ENCODE measurements at places on chromosomes 11 and 22.

GRCh38 chr11:76241243-76242000 lies 35.1 kb upstream of the WNT11 start:
- DNase-seq = no peak

GRCh38 chr22:46687460-46687859 lies 50.6 kb downstream of the CERK start:
- DNase-seq = no peak

DNA sequence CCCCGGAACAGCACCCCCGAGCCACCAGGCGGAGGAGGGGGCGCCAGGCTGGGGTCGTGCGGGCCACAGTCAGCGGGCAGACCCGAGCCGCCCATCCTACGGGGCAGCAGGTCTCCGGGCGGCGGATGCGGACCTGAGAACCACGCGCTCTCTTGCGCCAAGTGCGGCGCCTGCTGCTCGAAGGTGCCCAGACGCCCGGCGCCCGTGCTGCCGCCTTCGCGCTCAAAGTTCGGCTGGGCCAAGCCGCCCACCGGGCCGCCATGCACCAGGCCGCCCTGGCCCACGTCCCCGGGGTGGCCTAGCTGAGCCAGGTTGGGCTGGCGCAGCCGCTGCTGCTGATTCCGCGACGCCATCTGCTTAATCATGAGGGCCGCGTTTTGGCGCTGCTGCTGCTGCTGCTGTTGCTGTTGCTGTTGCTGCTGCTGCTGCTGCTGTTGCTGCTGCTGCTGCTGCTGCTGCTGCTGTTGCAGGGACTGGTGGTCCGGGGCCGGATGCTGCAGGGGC lies 3.0 kb downstream of the MN1 start:
- no peak for DNase-seq

DNA sequence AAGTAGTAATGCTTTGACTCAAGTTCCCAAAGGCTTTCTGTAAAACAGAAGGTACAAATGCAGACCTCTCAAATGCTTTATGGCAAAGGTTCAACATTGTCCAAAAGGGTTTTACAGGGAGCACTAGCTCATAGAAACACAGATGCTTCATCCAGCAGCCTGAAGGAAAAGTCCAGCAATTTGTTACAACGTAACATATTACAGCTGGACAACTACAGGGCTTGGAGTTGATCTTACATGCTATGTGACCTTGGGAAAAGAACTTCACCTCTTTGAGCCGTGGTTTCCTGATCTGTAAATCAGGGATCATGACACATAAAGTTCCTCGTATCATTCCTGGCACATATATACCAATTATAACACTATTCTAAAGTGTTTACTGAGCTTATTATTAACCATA lies 84.9 kb downstream of the DDIAS start:
- DNase-seq = no peak

DNA sequence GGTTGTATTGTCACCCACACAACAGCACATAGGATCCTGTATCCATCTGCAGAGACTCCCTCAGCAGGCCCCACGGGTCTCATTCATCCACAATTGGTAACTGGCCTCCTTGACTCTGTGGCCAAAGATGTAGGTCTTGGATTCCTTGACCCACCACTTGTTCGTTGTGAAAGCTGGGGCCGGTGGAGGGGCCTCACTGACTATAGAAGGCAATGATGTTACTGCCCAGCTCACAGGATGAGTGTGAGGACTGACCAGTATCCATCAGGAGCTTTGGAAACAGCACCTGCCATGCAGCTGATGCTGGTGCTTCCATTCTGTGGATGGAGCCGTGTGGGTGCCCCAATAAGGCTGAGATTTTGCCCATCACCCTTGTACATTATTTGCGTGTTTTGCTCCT lies 615.7 kb downstream of the BRD1 start:
- no peak for DNase-seq

DNA sequence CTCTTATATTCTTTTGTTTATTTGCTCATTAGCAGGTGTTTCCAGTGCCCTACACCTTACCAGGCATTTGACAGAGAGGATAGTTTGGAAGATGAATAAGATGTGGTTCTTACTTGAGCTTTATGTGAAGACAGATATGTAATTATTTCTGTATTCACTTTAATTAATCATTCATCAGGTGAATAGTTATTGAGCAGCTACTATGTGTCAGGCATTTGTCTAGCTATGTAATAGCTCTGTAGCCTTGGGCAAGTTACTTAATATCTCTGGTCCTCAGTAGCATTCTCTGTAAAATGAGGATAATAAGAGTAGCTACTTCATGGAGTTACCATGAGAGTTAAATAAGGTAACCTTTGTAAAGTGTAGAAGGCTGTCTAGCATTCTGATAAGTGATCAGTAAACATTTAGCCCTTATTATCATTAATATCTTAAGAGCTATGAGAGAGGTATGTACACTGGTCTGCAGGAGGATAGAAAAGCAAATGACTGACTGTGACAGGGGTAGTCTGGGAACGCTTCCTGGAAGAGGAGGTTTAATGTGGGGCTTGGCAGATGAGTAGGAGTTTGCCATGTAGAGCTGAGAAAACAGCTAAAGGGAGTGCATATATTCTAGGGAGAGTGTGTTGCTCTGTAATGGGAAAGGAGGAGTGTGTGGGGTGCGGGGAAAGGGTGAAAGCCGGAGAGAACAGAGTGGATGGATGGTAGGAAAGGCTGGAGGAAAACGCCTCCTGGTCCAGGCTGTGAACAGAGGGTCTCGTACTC lies 56.1 kb downstream of the MICAL2 start:
- DNase-seq = no peak

GRCh38 chr11:20647976-20648565 lies 21.3 kb upstream of the NELL1 start:
- no peak for DNase-seq

DNA sequence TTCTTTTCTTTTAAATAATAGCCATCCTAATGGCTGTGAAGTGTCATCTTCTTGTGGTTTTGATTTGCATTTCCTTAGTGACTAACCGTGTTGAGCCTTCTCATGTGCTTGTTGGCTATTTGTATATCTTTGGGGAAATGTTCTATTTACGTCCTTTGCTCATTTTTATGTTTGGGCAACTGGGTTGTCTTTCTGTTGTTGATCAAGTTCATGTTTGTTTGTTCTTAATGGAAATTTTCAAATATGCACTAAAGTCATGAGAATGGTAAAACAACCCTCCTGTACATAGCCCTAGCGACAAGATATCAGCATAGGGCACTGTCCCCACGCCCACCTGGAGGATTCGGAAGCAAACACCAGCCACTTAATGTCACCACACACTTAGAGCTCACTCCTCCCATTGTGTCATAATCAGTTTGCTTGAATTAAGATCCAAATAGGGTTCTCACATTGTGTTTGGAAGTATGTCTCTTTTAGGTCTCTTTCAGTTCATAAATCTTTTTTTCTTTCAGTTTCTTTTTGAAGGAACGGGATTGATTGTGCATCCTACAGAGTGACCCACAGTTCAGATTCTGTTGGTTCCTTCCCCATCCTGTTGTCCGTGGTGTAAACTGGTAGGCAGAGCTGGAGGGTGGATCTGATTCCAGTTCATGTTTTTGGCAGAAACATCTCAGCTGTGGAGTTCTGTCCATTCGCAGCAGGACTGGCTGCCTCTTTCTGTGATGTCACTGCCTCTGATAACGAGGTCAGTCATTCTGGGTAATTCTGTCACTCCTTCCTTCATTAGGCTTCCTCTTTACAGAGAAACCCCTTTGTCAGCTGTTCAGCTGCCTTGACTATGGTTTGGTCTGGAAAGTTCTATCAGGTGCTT lies 26.4 kb upstream of the ADORA2A start:
- no peak for DNase-seq

- DNase-seq = no peak
Measured at GRCh38 chr11:66454247-66454646, 12.5 kb upstream of the PELI3 start.

- no peak for DNase-seq
Measured at GRCh38 chr11:5910540-5910939, 17.5 kb downstream of the OR52E5 start.

DNA sequence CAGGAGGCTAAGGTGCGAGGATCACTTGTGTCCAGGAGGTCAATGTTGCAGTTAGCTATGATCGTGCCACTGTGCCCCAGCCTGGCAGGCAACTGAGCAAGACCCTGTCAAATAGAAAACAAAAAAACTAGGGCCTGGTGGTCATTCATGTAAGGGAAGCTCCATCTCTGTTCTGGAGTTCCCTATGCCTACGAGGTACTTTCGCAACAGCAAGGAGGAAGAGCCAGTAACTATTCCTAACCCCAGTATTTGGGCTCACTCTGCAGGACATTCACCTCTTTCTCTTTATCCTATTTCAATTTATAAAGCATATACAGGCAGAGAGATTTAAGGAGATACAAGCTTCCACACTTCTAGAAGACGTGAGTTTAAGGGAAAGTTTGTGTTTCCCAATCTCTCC lies 46.6 kb downstream of the RDX start:
- no peak for DNase-seq

DNA sequence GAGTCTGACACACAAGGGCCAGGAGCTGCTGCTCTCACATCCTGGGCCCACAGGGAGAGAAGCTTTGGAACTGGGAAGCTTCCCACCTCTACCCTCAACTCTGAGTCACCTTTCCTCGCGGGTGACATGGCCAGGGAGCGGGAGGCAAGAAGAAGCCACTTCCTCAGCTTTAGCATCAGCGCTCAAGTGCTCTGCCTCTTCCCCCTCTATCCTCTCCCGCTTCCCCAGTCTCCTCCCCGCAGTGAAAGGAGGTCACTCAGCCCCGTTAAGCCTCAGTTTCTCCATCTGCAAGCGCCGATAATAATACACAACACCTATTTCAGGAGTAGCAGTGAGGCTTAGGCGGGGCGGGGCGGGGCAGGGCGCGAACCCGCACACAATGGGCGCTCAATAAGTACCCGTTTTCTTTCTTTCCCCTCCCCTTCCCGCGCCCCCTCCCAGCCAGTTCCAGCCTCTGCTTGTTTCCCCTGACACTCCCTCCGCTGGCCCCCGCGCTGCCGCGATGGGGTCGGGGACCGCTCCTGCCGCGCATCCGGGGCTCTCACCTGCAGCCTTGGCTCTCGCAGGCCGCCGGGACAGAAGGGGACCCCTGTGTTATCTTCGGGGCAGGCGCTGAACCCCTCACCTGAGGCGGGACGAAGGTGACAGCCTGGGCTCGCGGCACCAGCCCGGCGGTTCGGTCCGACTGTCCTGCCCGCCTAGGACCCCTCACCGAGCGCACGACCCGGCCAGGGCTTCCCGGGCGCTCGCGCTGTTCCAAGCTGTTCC lies 892 bp downstream of the GDPD5 start:
- DNase-seq = no peak

DNA sequence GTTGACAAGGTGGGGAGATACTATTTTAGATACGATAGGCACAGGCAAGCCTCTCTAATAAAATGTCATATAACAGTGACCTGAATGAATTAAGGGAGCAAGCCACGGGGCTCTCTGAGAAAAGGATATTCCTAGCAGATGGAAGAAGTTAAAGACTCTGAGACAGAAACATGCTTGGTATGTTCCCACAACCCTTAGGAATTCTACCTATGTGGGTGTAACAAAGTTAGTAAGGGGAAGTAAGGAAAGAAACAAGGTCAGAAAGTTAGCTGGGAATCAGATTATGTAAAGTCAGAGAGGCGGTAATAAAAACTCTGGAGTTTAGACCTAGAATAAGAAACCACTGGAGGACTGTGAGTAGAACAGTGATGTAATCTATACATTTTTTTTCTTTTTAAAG lies 59.7 kb upstream of the GDPD4 start:
- no peak for DNase-seq

DNA sequence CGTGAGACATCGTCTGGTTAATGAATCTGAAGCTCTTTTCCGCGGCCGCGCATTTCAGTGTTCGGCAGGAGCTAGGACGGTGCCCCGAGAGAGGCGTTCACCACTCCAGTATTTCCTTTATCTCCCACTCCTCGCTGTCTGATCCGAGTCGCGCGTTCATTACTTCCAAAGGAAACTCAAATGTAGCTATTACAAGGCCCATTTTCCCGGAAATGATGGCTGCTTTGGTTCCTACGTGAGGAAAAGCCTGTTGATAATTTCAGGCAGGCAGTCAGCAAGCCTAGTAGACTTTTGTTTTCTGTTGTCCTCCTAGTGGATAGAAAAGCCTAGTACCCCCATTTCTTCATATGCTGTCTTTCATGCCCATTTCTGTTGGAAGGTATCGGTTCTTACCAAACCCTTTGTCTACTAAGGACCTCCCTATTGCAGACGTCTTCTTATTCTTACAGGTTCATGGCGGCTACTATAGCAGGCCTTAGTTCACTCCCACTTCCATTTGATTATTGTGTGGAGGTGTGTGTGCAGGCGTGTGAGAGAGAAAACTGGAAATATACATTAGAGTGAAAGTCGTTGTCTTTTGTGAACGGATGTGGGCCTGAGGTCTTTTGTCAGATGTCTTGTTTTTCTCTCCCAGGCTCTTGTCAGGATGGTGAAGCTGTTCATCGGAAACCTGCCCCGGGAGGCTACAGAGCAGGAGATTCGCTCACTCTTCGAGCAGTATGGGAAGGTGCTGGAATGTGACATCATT lies 737 bp downstream of the RBM4 start:
- no peak for DNase-seq

GRCh38 chr11:10387206-10388083 lies 67.6 kb upstream of the AMPD3 start:
- DNase-seq = no peak

DNA sequence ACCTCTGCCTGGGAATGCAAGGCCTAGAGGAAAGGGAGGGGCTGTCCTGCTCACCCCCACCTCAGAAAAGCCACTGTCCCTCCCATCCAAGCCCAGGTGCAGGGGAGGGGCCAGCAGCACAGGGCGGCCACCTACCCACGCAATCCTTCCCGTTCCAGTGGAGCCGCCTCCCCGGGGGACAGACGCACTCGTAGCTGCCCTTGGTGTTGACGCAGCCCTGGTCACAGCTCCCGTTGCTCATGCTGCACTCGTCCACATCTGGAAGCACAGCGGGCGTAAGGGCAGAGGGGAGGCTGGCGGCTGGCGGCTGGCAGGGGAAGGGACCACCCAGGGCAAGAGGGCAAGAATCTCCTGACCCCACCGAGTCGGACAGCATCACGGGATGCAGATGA lies 40.3 kb upstream of the TTLL12 start:
- no peak for DNase-seq

DNA sequence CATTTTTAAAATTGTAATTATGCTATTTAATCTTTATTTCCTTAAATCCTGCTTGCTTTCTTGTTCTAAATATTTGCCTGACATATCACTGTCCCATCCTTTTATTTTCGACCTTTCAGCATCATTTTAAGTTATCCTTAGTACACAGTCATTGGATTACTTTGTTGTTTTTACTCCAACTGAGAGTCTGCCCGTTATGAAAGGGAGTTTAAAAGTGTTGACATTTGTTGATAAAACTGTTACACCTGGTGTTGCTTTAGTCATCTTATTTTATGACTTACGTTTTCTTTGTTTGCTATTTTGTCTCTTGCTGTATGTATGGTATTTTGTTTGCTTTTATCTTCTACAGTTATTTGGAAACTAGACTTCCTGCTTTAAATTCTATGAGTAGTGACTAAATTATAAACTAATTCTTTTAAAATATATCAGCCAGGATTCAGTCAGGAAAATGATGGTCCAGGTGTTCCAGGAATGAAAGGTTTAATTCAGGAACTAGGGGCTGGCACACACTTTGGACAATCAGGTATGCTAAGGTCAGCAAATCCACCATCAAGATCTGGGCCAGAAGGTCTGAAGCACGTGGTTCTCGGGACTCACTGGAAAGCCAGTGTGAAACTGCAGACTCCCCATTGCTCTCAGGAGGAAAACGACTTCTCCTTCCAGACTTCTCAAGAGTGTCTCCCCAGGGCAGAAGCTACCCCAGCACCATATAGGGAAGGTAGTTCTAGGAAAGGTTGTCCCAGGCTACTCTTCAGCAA lies 86.0 kb downstream of the RASSF10 start:
- no peak for DNase-seq

GRCh38 chr11:13260201-13260962 lies 17.2 kb upstream of the BMAL1 start:
- no peak for DNase-seq
